ENCODE measurements at places on chromosomes 5 and 9. TPM values are rescaled to one million over a fixed set of nuclear protein-coding genes. Genes with fewer than 3 reads are reported as not detected.

Gene SPOCK1
- 4.6 TPM for polyA plus RNA-seq

Gene STKLD1
- 1.5 TPM for polyA plus RNA-seq

Gene PDE6A
- polyA plus RNA-seq: 0.09 TPM

Gene FAM221B
- 0.35 TPM for polyA plus RNA-seq

Gene IL17B
- 297 TPM for polyA plus RNA-seq

Gene ANKRD18B
- polyA plus RNA-seq: 0.08 TPM

Gene SPATA31A3
- not detected for polyA plus RNA-seq

DNA sequence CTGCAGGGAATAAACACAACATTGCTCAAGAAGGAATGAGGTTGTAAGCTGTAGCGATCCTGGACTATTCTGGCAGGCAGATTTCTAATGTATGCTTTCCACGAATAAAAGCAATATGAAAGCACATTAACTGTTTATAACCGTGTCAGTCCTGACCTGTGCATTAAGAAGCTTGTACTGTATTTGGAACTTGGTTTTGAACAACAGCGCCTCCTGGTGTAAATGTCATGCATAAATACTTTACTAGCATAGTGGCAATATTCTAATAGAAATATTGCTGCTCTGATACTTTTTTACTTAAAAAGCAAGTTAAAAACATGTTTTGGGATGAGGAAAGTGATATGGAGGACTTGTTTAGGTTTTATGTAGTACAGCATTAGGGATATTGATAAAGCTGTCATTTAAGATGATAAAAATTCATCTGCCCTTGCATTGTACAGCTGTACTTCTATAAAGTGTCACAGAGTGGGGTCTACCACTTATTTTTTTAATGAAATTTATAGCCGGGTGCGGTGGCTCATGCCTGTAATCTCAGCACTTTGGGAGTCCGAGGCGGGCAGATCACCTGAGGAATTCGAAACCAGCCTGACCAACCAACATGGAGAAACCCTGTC, 70.7 kb upstream of the GNE start:
- DNase-seq: peak; percentile 74

DNA sequence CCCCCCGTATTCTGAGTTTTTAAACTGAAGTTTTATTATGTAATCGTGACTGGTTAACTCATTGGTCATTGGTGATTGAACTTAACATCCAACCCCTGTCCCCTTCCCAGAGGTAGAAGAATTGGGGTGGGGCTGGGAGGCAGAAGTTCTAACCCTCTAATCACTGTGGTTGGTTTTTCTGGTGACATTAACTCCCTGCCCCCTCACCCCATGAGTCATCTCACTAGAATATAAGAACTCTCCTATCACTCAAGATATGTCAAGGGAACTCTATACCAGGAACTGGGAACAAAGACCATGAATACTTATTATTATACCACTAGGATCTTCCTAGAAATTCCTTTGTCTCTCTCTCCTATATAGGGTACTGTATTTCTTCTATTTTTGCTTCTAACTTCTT, 52.3 kb upstream of the CAVIN4 start:
- no peak for DNase-seq

GRCh38 chr5:125232779-125233230, 486.4 kb upstream of the ZNF608 start:
- peak; percentile 50 for DNase-seq

- no peak for DNase-seq
Measured at GRCh38 chr9:20996809-20997208, 34.6 kb downstream of the HACD4 start.

- DNase-seq: no peak
Measured at GRCh38 chr9:1881708-1882295, 133.3 kb upstream of the SMARCA2 start.

GRCh38 chr9:111023128-111023527, 15.1 kb downstream of the LPAR1 start:
- DNase-seq: no peak

DNA sequence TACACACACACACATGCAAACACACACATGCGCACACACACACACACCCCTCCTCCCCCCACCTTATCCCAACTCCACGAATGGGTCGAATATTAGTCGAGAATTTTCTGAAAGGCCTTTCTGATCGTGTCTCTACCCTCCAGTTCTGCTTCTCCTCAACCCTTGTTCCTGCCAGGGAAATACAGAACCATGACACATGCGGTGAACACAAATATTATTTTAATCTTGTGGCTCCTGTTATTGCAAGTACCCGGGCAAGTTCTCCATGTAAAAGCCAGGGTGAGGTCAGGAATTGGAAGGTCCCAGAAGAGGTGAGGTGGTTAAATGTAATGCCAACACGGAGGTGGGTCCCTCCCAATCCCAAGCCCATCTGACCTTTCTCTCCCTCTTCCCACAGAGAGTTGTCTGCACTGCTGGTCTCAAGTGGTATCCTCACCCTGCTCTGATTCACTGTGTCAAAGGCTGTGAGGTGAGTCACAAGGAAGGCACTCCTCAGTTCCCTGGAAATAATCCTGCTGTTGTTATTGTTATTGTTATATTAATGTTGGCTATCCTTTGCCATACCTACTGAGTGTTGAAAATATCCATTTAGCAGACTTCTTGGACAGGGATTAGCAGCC, 223.7 kb downstream of the PAPPA start:
- DNase-seq: no peak

DNA sequence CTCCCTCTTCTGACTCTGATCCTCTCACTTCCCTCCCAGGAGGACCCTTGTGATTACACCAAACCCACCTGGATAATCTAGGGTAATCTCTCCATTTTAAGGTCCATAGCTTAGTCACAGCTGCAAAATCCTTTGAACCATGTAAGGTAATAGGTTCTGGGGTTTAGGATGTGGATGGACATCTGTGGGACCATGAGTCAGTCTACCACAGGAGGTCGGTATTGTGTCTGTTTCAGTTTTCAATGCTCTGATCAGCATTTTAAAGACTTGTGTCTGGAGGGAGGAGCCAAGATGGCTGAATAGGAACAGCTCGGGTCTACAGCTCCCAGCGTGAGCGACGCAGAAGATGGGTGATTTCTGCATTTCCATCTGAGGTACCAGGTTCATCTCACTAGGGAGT, 112.6 kb downstream of the CAVIN4 start:
- no peak for DNase-seq

- DNase-seq: no peak
Measured at GRCh38 chr9:78592811-78593210, 295.9 kb downstream of the PSAT1 start.

- DNase-seq: no peak
Measured at GRCh38 chr5:115375893-115376292, 79.4 kb upstream of the CCDC112 start.

Data from hindlimb muscle (tissue), 1 donor.